WTC11 (cell line): ENCODE measurements at places on chromosomes 13 and 19. TPM values are rescaled to one million over a fixed set of nuclear protein-coding genes. Genes with fewer than 3 reads are reported as not detected.

Gene CCNE1
- 34.4 to 36.0 TPM (median 35.0 TPM) in 3 replicates for total RNA-seq

GRCh38 chr19:49692147-49692506 is 1.2 kb downstream of the CPT1C start:
- DNase-seq, result no peak

- DNase-seq, result no peak
These were observed 350.4 kb downstream of the MTUS2 start for GRCh38 chr13:29170436-29171082.

DNA sequence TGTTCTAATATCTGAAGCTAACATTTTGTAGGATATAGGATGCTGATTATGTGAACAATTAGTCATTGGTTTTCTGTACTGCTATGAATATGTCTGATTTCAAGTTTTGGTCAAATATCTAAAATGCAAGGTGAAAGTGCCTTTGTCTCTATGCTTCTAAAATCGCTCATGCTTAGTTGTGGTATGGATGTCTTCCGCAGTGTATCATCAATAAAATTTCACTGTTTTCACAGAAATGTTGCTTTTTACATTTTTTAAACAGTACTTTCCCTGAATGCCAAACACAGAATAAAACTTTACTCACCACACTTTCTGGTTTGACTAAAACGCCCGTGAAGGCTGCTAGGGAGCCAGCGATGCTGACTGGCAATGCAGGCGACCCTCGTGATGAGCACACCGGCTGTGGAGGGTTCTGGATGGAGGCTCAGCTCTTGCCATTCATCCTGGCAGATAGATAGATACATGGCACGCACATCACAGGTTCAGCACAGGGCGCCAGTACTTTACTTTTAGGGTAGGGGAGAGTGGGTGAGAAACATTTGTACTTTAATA is 40.1 kb downstream of the SLC7A9 start:
- no peak for DNase-seq
